ENCODE measurements at places on chromosomes 11 and 22.

DNA sequence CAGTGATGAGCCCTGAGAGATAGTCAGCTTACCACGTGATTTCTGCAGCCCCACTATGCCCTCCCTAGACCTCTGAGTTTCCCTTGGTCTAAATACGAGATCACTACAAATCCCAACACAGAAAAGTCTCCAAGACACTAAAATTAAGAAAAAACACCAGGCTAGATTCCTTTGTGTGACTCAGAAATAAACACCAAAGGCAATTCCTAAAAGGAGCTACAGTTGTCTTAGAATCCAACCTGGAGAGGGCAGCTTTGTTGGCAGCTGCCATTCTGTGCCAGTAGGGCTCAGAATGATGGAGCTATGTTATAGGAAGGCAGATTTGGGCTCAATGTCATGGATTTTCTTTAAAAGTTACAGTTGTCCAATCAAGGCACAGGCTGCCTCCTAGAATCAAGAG lies 37.1 kb upstream of the HMGXB4 start:
- DNase-seq: no peak

GRCh38 chr11:42249956-42250355 lies 790.5 kb upstream of the LRRC4C start:
- DNase-seq: no peak

- DNase-seq: no peak
Observed at GRCh38 chr11:128196235-128196634, 391.1 kb downstream of the ETS1 start.

- DNase-seq: no peak
Observed at GRCh38 chr11:118524356-118524755, 2.9 kb upstream of the TTC36 start.

DNA sequence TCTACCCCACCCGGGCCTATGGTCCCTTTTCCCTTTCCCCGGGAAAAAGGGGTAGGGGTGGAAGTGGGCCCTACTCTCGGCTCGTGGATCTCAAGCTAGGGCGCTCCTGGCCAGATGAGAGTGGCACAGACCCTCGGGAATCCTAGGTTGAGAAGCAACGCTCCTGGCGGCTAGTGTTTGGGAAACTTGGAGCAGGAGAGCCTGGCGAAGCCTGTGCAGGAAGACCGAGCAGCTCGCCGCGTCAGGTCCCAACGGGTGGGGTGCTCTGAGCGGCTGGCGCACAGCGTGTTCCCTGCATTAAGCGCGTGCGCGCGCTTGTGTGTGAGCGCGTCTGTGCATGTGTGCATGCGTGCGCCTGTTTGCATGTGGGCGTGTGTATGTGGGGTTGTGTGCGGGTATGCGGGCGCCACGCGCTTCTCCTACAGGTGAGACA lies 7.1 kb upstream of the FLI1 start:
- DNase-seq: peak; percentile 33

DNA sequence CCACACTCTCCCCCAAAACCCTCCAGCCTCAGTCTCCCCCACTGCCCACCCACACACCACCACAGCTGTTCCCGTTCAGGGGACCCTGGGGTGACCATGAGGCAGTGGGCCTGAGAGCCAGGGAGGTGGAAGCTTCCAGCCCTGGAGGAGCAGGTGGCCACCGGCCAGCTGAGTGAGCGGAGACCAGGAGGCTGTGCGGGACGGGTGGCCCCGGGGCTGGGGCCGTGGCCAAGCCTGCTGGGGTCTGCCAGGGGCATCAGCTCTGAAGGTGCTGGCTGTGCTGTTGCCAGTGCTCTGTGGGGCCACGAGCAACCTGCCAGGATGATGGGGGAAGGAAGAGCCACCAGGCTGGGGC lies 26.0 kb downstream of the OSBPL5 start:
- no peak for DNase-seq

DNA sequence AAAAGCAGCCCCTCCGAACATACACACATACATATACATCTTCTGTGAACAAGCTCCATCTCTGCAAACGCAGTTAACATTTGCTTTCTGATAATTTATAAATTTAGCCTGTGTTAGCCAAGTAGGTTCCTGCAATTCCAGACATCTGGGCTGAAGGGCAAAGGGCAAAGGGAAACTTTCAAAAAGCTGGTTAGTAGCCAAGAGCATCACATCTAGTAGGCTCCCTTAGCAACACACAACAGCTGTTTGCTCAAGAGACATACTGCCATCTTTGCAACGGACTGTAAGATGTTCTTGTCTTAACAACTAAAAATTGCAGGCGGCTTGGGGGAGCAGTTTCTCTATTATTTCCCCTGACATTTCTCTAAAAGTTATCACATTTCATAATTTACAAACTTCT lies 134.9 kb downstream of the RBFOX2 start:
- no peak for DNase-seq

GRCh38 chr11:727859-728748 lies 19.2 kb upstream of the TALDO1 start:
- DNase-seq: no peak

DNA sequence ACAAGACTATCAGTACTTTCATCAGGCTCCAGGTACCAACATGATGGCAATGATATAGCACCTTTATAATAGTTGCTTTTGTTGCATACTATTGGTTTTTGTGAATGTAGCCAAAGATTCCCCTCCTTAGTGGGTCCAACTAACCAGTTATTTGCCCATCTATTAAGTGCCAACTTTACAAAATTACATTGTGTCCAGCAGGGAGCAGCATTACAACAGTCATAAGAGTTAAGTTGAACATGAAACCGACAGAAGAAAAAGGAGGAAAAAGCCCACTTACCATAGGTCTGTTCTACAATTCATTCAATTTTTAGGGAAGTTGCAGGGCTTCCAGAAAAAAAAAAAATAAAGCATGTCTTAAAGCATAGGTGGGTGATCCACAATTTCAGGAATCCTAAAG lies 21.6 kb downstream of the IMMP1L start:
- no peak for DNase-seq

DNA sequence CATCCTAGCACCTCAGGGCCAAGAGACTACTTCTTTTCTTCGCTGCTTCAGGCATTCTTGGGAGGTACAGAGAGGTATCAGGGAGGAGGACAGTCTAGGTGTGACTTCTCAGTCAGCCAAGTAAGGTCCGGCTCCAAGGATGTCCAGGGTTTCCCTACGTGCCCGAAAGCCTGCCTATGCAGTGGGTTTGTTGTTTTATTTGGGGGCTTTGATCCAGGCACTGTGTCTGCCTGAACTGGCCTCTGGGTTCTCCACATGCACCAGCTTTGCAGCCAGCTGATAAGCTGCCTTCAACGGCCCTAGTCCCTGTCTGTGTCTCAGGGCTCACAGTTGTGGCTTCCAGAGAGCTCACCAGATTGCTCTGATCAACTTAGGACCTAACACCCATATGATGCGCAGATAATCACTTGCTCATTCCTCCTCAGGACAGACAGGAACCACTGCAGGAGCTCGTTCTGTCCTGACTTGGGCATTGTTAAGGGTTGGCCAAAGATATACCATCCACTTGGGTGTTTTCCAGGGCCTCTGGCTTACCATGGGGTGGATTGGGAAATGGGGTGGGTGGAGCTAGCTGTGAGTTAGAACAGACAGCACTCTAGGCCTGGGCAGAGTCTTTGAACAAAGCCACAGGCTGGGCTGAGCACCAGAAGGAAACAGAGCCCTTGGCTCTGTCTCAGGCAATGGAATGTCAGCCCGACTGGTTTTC lies 45.5 kb upstream of the CRYBB3 start:
- DNase-seq: no peak

- DNase-seq: no peak
Observed at GRCh38 chr11:73152861-73153483, 10.9 kb upstream of the FCHSD2 start.

DNA sequence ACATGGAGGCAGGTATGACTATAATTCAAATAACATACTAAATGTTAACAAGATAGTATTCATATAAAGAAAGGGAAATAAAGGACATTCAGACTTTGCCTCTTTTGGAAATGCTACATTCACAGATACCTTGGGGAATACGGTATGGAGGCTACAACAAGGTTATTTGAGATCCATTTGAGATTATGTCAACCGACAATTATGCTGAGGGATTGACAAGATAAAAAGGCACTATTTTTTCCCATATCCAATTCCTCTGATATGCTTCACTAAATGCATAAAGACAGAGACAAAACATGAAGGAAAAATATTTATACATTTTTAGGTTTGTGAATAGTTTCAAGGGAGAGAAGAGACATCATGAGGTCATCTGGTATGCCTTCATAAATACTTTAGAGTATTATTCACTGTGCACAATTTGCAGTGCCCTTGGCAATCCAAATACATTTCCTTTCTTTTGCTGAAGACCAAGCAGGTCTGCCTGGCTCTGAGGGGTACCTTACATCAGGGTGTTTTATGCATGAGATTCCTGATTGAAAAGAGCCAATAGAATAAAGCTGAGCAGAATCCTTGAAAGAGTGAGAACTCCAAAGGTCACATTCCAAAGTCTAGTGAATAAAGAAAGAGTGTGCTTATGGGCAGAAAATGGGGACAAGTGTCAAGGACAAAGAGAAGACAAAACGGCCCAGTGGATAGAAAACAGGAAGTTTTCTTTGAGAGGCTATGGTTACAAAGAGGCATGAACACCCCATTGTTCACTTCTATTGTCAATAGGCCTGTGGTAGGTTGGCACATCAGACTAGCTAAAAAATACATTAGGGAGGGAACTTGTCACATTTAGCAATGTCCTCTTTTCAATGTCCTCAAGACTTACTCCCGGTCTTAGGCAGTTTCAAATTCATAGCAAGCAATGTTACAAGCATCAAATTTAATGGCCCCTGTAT lies 455.8 kb downstream of the LRRC4C start:
- no peak for DNase-seq

DNA sequence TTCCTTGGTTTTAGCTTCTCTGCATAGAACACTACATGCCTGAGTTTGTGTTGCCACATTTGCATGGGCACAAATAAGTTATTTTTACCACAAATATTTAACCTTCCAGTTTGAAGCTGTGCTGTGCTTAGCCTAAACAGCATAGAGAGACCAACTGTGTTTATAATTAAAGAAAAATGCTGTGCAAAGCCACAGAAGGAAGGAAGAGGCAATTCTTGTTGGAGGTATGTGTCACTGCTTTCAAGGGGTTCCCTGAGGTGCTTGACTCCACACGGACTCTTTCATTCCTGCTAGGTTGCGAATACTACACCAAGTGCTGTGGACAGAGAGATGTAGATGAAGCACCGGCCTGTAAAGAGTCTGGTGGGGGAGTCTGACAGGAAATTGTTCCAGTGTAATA lies 47.6 kb upstream of the OLFML1 start:
- DNase-seq: no peak

DNA sequence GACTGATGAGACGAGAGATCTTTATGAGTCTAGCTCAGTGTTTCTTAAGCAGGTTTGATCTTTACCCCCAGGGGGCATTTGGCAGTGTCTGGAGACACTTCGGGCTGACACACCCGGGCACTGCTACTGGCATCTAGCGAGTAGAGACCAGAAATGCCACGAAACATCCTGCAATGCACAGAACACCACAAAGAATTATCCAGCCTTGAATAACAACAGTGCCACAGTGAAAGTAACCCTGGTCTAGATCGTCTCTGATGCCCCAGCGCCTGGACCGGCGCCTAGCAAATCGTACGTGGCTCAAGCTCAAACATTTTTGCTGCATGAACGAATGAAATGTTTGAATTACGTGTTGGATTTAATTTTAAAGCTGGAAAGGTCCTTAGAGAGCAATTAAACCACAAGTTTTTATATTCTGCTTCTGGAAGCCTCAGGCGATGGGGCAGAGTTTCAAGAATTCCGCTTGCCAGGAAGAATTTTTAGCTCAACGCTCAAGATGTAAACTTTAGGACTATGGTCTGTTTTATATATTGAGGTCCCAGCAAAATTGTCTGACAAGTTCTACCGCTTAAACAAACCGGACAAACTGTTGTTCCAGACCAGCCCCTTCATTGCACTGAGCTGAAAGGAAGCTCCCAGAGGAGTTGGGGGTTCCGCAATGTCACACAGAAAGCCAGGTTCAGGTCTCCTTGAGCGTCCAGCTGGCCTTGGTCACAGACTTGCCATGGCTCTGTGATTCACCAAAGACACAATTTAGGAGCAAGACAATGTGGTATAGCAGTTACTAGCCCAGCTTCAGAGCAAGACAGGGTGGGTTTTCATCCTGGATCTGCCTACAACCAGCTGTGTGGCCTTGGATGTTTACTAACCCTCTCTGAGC lies 44.2 kb upstream of the SMTN start:
- no peak for DNase-seq

DNA sequence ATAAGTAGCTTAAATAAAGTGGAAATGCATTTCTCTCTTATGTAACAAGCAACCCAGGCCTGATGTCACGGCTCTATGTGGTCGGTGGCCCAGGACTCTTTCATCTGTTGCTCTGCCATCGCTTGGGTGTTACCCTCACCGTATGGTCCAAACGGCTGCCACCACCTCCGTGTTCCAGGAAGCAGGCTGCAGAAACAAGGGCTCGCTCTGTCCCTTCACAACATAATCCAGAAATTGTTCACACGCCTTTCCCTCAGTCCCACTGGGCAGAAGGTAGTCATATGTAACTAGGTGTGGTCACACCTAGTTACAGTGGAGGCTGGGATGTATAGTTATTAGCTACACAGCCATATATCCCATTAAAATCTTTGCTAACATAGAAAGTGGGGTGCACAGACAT lies 421.0 kb downstream of the SOX6 start:
- DNase-seq: no peak

DNA sequence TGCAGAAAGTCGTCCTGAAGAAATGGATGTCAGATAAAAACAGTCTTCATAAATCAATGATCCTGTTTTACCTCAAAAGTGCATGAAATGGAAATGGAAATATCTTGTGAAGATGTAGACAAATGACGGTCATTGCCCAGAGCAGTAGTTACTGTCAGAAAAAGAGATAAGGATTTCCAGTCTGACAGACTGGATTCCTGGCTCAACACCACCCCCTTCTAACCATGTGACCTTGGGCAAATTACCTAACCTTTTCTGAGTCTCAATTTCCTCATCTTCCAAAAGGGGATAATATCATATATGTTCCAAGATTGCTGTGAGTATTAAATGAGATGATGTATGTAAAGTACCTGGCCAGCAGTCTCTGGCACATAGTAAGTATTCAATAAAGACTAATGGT lies 32.9 kb upstream of the EHF start:
- no peak for DNase-seq

- DNase-seq: no peak
Observed at GRCh38 chr22:44151676-44152075, 29.0 kb upstream of the PARVG start.
